ENCODE measurements at places on chromosomes 7 and 10.

GRCh38 chr7:82605247-82605864 lies 161.8 kb upstream of the CACNA2D1 start:
- peak; percentile 4 for DNase-seq

DNA sequence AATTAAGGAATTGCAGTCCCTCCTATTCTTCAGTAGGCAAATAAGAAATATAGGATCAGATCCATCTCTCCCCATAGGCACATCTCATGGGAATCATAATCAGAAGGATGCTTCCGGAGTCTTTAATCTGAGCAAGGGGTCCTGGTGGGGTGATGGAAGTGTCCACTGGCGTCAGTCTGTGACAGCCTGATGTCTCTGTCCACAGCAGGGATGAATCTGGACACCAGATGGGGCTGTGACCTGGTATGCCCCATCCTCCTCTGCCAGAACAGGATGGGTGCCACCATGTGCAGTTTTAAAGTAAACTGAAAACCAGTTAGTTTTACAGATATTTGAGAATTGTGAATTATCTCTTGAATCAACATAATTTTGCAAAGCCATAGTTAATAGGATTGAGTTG lies 148.7 kb downstream of the C1GALT1 start:
- no peak for DNase-seq

DNA sequence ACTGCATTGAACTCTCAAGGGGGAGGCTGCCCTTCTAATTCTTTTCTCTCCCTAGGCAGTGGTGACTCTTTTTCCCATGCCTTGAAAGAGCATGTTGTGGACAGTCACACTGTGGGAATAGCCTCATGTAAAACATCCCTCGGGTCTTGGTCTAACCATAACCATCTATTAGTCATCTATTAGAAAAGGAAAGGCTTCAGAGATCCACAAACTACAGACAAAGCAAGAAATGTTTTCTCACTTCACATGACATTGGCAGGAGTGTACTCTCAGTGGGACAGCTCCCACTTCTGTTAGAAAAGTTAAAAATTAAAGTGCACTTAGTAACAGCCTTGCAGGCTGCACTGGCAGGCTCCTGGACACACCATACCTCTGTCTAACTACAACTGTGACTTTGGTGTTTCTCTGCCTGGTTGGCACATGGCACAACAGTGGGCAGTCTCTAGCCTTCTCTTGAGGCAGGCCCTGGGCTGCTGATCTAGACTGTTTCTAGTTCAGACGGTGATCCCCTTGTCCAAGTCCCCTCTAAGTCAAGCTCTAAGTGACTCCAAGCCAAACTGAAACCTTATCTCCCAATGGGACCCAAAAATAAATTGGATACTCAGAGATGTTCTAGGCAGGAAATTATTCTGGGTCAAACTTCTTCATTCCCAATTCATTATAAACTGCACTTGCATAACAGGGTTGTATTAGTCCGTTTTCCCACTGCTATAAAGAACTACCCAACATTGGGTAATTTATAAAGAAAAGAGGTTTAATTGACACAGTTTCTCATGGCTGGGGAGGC lies 57.9 kb upstream of the ITGB1 start:
- DNase-seq, result no peak

DNA sequence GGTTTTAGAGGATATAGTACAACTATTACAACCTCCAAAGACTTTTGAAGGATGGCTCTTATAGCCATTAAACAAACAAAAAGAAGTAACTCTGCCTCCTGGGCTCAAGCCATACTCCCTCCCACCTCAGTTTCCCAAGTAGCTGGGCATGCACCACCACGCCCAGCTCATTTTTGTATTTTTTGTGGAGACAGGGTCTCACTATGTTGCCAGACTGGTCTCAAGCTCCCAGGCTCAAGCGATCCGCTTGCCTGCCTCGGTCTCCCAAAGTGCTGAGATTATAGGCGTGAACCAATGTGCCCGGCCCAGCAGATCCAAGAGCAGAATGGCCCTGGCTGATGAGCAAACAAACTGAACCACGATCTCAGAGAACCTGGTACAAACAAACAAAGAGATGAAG lies 16.0 kb downstream of the NANOS1 start:
- no peak for DNase-seq

DNA sequence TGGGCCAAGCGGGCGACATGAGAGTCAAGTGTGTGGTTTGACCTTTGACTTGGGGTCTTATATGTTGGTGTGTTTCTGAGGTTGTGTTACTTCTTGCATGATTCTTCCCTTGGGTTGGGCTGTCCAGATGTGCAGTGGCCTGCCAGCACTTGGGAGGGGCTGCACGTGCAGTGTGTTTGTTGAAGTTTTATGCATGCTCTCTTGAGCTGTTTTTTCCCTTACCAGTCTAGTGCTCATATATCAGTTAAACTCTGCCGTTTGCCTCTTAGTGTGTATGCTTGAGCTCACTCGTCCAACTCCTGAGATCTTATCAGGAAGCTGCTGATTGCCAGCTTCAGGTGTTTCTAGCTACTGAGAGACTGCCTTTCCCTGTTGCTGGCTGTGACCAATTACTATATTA lies 23.1 kb downstream of the SP4 start:
- DNase-seq, result no peak

- DNase-seq, result peak; percentile 4
These were observed 706.0 kb upstream of the AUTS2 start for GRCh38 chr7:68892236-68892635.

- DNase-seq, result no peak
These were observed 258.6 kb upstream of the NFE2L3 start for GRCh38 chr7:25893436-25893835.

- no peak for DNase-seq
These were observed 759.9 kb downstream of the IPMK start for GRCh38 chr10:57507788-57508187.
